Activated CD4-positive, alpha-beta T cell treated with anti-CD3 and anti-CD28 coated beads, Interleukin-2, amount 50 U/mL, for 24 hours (primary cell): ENCODE measurements at places on chromosomes 6 and 20.
A peak's percentile ranks its signal among the peaks of the same experiment; 100 is the strongest.

DNA sequence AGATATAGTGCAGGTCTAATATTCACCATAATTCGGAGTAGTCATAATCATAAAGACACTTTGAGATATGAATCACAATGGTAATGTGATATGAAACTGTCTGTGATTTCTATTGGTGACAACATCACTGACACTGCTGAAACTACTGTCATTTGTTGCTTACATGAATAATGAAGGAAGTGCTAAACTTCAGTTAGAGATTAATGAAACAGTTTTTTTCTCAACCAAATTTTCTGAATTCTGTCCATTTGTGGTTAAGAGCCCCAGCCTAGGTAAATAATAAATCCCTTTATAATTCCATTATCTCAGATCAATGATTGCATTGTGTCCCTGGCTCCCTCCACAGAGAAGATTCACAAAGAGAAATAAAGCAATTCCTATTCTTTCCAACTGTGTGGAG, 122.6 kb downstream of the HIVEP2 start:
- no peak for DNase-seq

- DNase-seq, result no peak
Observed at GRCh38 chr6:72374857-72375256, 247.0 kb upstream of the KCNQ5 start.

DNA sequence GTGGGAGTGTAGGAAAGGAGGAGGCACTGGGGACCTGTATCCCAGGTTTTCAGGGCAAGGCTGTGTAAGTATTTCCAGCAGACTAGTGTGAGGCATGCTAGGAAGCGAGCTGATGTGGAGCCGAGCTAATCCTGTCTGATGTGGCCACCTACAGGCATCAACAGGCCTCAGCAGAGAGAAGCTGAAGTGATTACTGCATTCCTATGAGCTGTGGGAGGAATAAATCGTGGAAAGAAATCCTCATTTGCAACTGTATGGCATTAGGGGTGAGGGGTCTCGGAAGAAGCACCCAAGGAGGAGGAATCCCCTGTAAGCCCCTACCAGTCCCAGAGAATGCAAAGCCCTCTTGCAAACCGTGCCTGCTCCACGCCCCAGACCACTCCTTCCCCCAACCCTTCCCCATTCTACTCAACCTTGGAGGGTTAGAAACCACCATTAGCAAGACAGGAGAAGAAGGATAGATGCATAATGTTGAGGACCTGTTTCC, 41.6 kb downstream of the C6orf15 start:
- no peak for DNase-seq

DNA sequence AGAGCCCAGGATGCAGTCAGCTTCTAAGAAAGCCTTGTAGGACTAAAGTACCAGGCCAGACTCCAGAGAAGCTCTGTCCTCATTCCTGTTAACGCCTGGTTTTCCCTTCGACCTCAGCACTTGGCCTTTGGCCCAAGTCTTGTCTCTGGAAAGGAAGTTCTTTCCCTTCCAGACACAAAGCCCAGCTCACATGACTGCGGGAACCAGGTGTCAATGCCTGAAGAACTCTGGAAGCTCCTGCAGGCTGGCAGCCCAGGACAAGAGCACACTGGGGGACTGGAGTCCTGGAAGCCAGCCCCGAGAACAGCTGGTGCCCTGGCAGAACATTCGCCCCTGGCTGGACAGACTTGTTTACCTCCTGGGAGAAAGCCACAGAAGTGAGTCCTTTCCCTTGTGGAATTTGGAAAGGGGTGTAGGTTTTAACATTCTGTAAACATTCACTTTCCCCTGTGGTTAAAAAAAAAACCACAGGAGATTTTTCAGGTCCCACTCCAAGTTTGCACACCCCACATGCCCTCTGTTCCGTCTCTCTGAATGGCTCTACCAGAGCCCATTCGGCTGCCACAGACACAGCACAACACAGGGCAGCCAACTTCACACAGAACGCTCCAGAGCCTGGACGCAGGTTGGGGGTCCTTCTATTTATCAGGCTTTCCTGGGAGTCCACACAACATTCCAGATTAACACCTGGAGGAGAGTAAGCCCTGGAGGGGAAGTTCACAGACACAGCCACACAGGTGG, 18.1 kb downstream of the ACSS1 start:
- DNase-seq, result no peak

GRCh38 chr20:4546786-4547185, 174.9 kb upstream of the PRND start:
- DNase-seq, result no peak

GRCh38 chr6:111631018-111631417, 25.3 kb upstream of the TRAF3IP2 start:
- no peak for DNase-seq

GRCh38 chr6:57226221-57226620, 4.1 kb upstream of the RAB23 start:
- DNase-seq, result no peak

GRCh38 chr6:15948930-15949900, 179.7 kb upstream of the MYLIP start:
- no peak for DNase-seq

GRCh38 chr20:24798930-24799705, 150.0 kb upstream of the CST7 start:
- DNase-seq, result no peak

DNA sequence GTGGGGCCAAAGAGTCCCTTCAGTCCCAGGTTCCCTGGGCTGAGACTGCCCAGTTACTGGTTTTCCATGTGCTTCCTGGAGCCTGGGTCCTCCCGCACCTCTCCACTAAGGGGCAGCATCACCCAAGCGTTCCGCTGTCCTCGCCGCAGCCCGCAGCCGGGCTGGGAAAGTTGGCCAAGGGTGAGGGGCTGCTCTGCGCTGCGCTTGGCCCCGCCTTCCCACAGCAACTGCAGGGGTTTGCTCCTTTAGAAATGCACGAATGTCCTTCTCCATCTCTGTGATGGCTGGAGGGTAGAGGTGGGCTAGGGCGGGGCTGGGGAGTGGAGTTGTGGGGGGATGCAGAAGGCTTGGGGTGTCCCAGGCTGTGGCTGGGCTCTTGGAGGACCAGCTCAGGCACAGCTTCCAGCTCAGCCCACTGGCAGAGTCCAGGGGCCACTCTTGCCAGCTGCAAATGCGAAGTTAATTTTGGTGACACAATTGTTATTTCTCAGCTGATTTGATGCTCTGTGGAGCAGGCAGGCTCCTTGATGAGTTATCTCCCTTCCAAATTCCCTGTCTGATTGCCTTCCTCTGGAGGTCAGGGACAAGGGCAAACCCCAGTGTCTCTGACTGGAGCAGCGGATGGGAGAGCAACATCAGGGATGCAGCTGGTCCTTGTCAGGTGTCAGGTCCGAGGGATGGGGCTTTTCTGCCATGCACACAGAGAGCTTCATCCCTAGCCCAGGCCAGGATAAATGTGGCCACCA, 63.2 kb downstream of the NOL4L start:
- DNase-seq, result peak; percentile 55

GRCh38 chr6:116446399-116446798, 14.8 kb upstream of the CALHM6 start:
- no peak for DNase-seq
